ENCODE measurements at places on chromosomes 1 and 21. TPM values are rescaled to one million over a fixed set of nuclear protein-coding genes. Genes with fewer than 3 reads are reported as not detected.

Gene CNKSR1
- 1.8 TPM for total RNA-seq

Gene PLD5
- total RNA-seq: 9.2 TPM

Gene SPATA17
- total RNA-seq: 0.61 TPM

Gene PBX1
- 51.5 TPM for total RNA-seq

Gene PDIK1L
- 12.9 TPM for total RNA-seq

GRCh38 chr1:172499636-172500141, 33.3 kb upstream of the SUCO start:
- no peak overlapping the region for H3K27ac ChIP-seq
- peaks cover 5% of the 10 kb centered on the region for H3K4me1 ChIP-seq

DNA sequence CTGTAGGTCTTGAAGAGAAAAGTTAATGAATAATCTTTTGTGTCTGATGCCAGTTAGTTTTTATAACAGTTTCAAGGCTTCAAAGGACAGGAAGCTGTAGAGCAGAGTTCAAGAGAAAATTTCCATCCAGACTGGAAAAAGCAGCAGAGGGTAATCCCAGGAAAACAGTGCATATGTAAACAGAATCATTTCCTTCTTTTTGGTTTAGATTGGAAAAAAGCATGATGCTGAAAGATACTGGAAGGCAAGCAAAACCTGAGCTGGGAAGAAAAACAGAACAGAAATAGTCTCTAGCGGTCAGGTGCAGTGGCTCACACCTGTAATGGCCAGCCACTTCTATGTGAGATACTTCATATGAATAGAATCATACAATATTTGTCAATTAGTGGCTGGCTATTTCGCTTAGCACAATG, 71.9 kb downstream of the ZSWIM5 start:
- DNase-seq: no peak
- no peak overlapping the region for H3K4me3 ChIP-seq
- H3K27me3 ChIP-seq: no peaks in the 10 kb centered on the region
- no peak overlapping the region for H3K27ac ChIP-seq
- H3K36me3 ChIP-seq: no peaks in the 10 kb centered on the region
- H3K4me1 ChIP-seq: no peaks in the 10 kb centered on the region

GRCh38 chr1:57341721-57342120, 82.1 kb downstream of the DAB1 start:
- H3K27me3 ChIP-seq: no peaks in the 10 kb centered on the region
- no peak overlapping the region for H3K27ac ChIP-seq
- no peak for DNase-seq

DNA sequence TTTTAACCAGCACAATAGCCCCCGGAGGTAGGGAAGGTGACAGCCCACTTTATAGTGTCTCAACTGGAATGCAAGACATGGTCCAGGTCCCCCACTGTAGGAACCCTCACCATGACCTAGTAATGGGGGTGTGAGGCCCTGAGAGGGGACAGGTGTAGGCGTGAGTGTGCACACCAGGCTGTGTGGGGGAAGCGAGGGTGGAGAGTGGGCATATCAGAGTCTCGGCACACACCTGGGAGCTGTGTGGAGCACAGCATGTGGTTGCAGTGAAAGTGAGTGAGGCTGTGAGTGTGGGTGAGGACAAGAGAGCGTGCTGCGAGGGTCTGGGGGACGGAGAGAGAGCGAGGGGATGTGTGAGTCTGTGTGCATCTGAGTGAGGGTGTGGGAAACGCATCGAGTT, 17.1 kb upstream of the RSPO1 start:
- DNase-seq: no peak
- H3K4me3 ChIP-seq: no peak overlapping the region
- H3K4me1 ChIP-seq: no peaks in the 10 kb centered on the region
- H3K36me3 ChIP-seq: no peaks in the 10 kb centered on the region
- no peaks in the 10 kb centered on the region for H3K27me3 ChIP-seq

- H3K4me3 ChIP-seq: no peak overlapping the region
- no peaks in the 10 kb centered on the region for H3K36me3 ChIP-seq
- DNase-seq: no peak
- peaks cover 4% of the 10 kb centered on the region for H3K4me1 ChIP-seq
Observed at GRCh38 chr1:180235502-180236239, 5.6 kb downstream of the LHX4 start.

GRCh38 chr1:223745731-223746130, 33.4 kb downstream of the CAPN2 start:
- no peak overlapping the region for H3K27ac ChIP-seq
- H3K4me1 ChIP-seq: peaks cover 18% of the 10 kb centered on the region
- no peak overlapping the region for H3K4me3 ChIP-seq
- H3K27me3 ChIP-seq: no peaks in the 10 kb centered on the region
- peaks cover 33% of the 10 kb centered on the region for H3K36me3 ChIP-seq
- no peak for DNase-seq

DNA sequence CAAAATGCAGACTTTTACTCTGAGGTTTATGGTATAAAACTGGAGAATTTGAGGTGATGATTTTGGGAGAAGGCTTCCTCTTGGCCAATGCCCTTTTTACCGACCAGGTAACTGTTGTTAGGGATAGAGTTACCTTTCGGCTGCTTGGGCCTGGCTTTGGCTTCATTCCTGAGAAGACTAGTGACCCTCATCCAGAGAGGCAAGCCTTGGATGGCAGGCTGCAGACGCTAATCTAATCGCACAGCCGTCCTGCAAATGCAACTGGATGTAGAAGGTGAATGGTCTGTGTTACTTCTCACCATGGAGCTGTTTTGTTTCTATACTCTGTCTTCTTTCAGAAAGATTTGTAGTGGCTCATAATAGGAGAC, 124.6 kb downstream of the CNIH3 start:
- H3K27me3 ChIP-seq: no peaks in the 10 kb centered on the region
- no peak for DNase-seq
- no peak overlapping the region for H3K4me3 ChIP-seq
- H3K4me1 ChIP-seq: no peaks in the 10 kb centered on the region
- no peak overlapping the region for H3K27ac ChIP-seq

- no peak for DNase-seq
- no peaks in the 10 kb centered on the region for H3K36me3 ChIP-seq
- H3K4me1 ChIP-seq: peaks cover 6% of the 10 kb centered on the region
- H3K27ac ChIP-seq: peak overlapping the region; percentile 98
Observed at GRCh38 chr1:44819196-44819607, 10.9 kb downstream of the BTBD19 start.

DNA sequence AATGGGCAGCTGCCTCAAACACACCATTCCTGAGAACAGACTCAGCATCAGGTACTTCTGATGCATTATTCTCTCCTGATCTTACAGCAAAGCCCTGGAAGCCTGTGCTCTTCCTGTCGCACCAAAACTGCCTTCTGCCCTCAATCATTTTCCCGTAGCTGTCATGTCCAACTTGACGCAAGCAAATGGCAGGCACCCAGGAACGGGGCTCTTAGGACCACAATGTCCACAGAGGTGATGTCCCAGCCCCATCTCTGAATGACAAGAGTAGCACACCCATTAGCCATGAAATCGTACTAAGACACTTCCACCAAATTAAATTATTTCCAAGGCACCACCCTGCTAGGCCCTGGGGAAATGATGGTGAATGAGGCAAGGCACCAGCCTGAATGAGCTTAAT, 47.1 kb downstream of the PTPN14 start:
- no peak for DNase-seq
- peaks cover 54% of the 10 kb centered on the region for H3K4me1 ChIP-seq
- no peaks in the 10 kb centered on the region for H3K27me3 ChIP-seq
- no peak overlapping the region for H3K27ac ChIP-seq

DNA sequence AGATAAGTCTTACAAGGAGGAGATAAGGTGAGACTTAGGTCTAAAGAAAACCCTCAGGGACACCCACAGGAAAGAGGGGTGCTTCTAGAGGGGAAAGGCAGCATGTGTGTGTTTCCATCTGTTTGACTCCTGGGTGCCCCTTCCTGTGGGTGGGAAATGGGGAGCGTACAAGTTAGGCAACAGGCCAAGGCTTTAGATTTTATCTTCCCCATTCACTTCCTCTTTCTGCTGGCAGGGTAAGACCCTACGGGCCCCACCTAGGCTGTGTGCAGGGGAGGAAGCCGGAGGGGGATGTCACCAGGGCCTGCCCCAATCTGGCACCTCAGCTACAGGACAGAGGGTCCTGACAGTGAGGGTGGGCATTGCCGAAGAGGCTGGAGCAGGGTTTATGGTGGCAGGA, 2.5 kb upstream of the OLIG1 start:
- DNase-seq: no peak
- H3K4me3 ChIP-seq: no peak overlapping the region
- no peak overlapping the region for H3K27ac ChIP-seq
- no peaks in the 10 kb centered on the region for H3K4me1 ChIP-seq
- no peaks in the 10 kb centered on the region for H3K36me3 ChIP-seq

DNA sequence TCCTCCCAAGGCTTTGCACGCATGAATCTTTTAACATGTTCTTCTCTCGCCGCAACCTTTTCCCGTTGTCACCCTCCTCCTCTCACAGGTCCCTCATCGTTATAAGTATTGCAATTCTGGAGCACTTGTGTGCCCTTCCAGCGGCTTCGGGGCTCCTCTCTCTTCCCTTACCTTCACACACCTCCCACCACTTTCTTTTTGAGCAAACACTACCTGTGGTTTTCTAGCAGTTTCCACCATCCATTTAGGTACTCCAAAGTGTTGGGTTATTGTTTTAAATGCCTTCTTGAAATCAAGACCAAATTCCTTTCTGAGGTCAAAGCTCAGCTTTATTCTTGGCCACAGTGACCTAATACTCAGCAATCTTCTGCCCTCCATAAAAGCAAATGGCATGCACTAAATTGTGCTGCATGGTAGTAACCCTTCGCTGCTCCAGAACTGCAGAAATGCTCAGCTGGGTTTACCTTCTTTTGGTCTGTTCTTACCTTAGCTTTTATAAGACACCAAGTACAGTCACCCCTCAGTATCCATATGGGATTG, 472.4 kb downstream of the SETD4 start:
- H3K27ac ChIP-seq: no peak overlapping the region
- no peak for DNase-seq
- no peak overlapping the region for H3K4me3 ChIP-seq

DNA sequence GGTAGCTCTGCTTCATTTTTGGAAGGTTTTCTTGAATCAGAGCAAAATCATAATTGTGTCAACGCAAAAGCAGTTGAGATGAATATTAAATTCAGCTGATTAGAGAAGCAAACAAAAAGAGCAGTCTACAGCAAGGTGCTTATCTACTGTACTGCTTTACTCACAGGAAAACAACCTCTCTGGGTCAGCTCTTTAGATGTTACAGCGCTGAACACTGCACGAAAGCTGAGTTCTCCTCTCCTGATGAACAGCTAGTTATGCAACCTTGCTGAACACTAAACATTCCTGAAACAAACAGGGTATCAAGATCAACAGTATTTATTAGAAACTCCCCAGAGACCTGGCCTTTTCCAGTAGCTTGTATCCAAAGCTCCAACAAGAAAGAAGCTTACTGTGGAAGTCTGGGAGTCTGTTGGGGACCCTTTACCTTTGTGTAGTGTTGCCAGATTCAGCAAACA, 41.3 kb downstream of the TBCE start:
- no peaks in the 10 kb centered on the region for H3K4me1 ChIP-seq
- no peak overlapping the region for H3K27ac ChIP-seq
- no peaks in the 10 kb centered on the region for H3K27me3 ChIP-seq
- DNase-seq: no peak
- H3K4me3 ChIP-seq: no peak overlapping the region

GRCh38 chr1:10755970-10756521, 40.4 kb downstream of the CASZ1 start:
- no peaks in the 10 kb centered on the region for H3K36me3 ChIP-seq
- DNase-seq: peak; percentile 78
- H3K27ac ChIP-seq: no peak overlapping the region
- peaks cover 9% of the 10 kb centered on the region for H3K4me1 ChIP-seq
- no peak overlapping the region for H3K4me3 ChIP-seq
- H3K27me3 ChIP-seq: no peaks in the 10 kb centered on the region

DNA sequence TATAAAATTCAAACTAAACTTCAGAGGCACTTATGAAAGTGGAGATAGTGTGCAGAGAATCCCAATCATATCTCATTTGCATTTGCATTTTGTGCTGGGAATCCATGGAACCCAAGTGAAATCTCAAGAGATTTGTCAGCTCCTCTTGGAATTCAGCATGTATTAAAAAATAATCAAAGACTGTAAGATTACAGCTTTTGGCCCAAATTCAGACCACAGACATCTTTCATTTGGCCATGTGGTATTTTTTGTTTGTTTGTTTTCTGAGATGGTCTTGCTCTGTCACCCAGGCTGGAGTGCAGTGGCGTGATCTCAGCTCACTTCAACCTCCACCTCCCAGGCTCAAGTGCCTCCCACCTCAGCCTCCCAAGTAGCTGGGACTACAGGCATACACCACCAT, 3.8 kb upstream of the CACYBP start:
- peaks cover 5% of the 10 kb centered on the region for H3K4me1 ChIP-seq
- no peaks in the 10 kb centered on the region for H3K36me3 ChIP-seq
- H3K4me3 ChIP-seq: no peak overlapping the region
- no peak for DNase-seq
- H3K27me3 ChIP-seq: no peaks in the 10 kb centered on the region

DNA sequence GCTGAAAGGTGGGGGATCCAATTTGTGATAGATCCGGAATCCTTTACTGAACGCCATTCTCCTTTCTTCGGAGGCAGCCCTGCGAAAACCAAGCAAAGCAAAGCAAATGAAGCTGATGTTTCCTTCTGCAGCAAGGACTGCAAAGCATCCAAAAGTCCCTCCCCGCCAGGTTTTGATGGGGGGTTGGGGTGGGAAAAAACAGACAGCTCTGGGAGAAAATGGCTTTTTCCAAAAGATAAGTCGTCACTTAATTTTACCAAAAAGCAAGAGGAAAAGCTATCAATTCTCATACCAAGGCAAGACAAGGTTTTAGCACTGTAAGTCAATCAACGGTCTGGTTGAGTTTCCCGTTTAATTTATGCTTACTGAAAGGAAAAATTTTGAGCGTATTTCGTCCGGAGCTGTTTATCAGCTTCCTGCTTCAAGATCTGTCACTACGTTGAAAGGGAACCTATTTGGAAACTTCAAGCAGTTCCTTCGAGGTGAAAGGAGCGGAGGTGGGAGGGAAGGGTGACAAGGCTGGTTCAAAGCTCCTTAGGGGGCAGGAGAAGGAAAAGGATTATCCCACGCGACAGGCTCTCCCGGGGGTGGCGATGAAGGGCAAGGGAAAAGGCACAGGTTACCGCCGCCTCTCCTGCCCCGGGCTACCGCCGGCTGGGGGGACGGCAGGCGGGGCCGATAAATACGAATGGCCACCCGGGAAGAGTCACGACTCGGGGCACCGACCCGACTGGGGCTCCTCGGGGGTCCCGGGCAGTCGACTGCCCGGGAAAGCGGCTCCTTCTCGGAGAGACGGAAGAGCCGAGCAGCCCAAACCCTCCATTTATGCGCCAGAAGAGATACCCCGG, 750 bp downstream of the SYNJ1 start:
- DNase-seq: peak; percentile 56
- H3K27me3 ChIP-seq: no peaks in the 10 kb centered on the region
- H3K4me1 ChIP-seq: peaks cover 10% of the 10 kb centered on the region
- peak overlapping the region; percentile 87 for H3K27ac ChIP-seq
